Substantia nigra (tissue), 51 donors: ENCODE measurements at places on chromosomes 6 and 20.

GRCh38 chr6:157537556-157537955 lies 156.6 kb downstream of the ZDHHC14 start:
- no peak for DNase-seq

DNA sequence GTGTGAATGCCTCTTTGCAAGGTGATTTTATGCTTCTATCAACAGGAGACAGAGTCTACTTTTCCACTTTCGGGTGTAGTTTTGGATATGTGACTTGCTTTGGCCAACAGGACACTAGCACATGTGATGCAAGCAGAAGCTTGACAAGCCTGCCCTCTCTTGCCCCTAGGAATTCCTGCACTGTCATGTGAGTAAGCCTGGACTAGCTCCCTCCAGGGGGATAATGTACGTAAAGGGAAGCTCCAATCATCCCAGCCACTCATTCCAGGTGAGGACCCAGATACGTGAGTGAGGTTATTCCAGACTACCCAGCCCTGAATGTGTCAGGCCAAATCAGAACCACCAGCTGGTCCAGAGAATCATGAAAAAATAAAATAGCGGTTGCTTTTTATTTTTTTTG lies 33.3 kb downstream of the BEND3 start:
- no peak for DNase-seq

- no peak for DNase-seq
These were observed 38.5 kb downstream of the DST start for GRCh38 chr6:56604186-56604585.

GRCh38 chr6:110693296-110693695 lies 122.0 kb downstream of the CDK19 start:
- DNase-seq, result no peak

GRCh38 chr6:168035098-168035660 lies 37.7 kb downstream of the KIF25 start:
- no peak for DNase-seq

DNA sequence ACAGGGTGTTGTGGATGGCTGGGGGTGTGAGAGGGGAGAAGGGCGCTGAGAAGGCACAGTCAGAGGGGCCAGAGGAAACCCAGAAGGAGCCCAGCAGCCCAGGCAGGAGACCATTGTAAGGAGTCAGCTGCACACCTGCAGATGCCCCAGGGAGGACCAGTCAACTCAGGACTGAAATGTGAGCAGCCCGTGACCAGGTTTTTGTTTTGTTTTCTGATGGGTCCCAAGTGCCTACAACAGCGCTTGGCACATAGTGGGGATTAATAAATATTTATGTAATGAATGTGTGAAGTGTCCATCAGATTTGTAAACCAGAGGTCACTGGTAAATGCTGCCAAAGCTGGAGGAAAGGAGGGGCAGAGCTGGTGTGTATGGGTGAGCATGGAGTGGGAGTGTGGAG lies 30.2 kb downstream of the TRAM2 start:
- no peak for DNase-seq

- no peak for DNase-seq
These were observed 16.5 kb downstream of the KPNA5 start for GRCh38 chr6:116697480-116697879.

DNA sequence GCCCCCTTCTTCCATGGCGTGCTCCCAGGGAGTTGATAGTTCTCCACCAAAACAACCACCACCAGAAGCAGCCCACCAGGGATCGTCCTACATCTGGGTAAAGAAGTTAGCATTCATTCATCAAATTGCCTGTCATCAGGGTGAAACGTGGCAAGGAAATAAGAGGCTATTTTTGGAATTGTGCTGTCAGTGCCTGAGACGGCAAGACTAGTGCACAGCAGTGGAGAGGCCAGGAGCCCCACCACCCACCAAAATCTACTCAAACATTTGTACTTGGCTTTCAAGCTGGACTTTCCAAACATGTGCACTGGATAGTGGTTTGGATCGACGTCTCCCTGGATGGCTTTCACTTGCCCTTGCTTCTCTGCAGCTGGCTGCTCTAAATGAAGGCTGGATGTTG lies 44.8 kb downstream of the TXNDC5 start:
- DNase-seq, result no peak

DNA sequence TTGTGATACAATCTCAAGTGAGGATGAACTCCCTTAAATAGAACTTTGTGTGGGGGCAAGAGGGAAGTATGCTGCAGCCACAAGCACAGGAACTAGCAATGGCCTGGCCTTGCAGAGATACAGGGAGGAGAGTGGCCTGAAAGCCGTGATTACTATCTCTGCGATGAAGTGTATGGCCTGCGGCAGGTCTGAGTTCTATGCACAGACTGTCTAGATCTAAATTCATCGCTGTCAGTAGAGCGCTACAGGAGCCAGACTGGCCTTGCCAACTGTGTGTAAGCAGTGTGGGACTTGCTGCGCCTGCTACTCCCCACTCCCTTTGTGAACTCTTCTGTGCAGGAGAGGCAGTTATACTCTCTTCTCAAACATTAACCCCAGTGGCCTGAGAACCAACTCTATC lies 997.0 kb downstream of the GRIK2 start:
- no peak for DNase-seq

DNA sequence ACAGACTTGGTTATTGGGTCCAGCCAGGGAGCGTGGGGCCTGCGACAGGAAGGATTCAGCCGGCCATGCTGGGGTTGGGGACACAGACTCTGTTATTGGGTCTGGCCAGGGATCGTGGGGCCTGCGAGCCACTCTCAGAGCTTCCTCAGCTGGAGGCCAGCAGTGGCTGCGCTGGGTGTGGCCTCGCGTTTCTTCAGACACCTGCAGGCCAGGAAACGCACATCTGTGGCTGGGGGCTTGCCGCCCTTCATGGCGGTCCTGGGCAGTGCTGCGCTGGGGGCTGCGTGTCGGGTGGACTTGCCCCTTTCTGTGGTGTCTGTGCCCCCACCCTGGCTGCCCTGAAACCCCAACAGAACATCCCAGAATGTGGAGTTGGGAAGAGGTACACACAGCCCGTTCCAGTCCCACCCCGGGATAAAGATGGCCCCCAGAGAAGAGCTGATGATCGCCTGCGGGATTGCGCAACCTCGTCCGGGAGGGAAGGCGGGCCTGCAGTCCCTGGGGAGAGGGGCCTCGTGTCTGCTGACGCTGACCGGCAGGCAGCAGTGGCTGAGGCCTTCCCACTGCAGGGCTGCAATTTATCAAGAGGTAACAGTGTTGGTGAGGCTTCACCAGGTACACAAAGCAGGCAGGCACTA lies 16.9 kb upstream of the MTG2 start:
- no peak for DNase-seq

- no peak for DNase-seq
These were observed 158.3 kb downstream of the GMPR start for GRCh38 chr6:16396497-16397319.

DNA sequence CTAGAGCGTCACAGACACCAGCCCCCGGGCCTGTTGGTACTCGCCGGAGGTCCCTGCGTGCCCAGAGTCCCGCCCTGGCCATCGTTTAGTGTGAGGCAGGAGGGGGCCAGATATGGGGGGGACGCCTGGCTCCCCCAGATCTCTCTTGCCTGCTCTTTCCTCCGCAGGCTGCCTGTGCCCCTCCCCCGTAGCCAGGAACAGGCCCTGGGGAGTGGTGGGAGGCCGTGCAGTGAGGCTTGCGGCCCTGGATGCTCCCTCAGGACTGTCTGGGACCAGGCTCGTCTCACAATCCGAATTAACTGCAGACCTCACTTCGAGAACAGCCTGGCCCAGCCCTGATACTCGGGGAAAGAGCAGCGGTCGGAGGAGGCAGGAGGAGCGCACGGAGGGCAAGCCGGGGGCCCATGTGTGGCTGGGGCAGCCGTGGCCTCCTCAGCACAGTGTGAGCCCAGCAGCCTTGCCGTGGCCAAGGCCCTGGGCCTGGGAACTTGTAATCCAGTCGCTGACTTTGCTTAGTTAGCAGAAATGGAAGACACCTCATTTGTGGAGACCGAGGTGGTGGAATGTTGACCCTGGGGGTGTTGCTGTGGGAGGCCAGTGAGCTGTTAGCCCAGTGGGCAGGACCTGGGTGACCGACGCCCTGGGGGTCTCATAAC lies 28.7 kb downstream of the FRMD1 start:
- no peak for DNase-seq

GRCh38 chr6:33933101-33933500 lies 129.3 kb upstream of the MLN start:
- no peak for DNase-seq

GRCh38 chr6:105243487-105243886 lies 63.7 kb upstream of the POPDC3 start:
- no peak for DNase-seq

GRCh38 chr6:168244961-168245551 lies 74.5 kb downstream of the DACT2 start:
- no peak for DNase-seq

- no peak for DNase-seq
These were observed 186.7 kb downstream of the GJA10 start for GRCh38 chr6:90080876-90081481.

GRCh38 chr6:148768646-148769270 lies 21.9 kb downstream of the UST start:
- no peak for DNase-seq

GRCh38 chr20:16025084-16025483 lies 548.2 kb downstream of the KIF16B start:
- no peak for DNase-seq

GRCh38 chr6:138979813-138980668 lies 8.0 kb downstream of the REPS1 start:
- no peak for DNase-seq

DNA sequence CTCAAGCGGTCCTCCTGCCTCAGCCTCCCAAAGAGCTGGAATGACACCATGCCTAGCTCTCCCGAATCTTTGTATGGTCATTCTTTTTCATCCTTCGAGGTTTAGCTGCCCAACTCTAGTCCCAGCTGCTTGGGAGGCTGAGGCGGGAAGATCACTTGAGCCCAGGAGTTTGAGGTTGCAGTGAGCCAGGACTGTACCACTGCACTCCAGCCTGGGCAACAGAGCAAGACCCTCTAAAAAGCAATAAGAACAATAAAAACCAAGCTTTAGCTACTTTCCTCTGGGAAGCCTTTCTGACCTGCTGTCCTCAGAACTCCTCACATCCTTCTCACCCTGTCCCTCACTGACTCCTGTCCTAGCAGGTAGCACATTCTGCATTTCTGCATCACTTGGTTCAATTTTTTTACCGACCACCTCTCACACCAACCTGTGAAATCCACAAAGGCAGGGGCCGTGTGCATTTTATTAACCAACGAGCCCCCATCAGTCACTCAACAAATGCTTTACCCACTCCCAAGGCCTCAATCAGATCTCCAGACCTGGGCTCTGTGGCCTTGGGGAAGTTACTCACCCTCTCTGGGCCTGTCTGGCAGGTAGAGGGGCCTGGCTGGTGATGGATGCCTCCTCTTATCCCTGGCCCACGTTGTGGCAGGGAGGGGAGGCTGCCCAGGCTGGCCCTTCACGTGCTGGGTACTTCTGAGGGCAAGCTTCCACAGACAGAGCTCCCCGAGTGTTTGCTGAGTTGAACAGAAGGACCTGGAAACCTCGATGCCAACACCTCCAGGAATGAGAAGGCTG lies 14.7 kb upstream of the SRC start:
- DNase-seq, result no peak

GRCh38 chr6:106359959-106360409 lies 533 bp upstream of the CRYBG1 start:
- no peak for DNase-seq
